Activated T-cell treated with anti-CD3 and anti-CD28 coated beads for 24 hours (primary cell): ENCODE measurements at places on chromosomes 2 and 18.

DNA sequence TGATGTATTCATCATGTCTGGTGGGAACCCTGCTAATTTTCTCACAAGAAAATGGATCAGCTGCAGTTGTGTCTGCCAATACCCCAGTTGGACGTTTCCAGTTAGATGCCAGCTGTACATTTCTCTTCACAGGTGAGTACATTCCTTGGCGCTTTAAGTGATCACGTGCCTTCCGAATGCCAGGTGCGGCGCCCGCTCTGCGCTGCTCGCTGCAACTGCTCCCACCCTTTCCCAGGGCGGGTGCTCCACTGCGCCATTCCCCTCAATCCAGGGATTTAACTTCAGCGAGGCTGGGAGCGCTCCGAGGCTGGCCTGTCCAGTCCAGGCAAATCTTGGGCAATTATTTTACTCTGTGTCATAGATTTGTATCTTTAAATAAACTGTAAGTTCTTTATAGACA, 225.0 kb upstream of the RAB6C start:
- no peak for DNase-seq

- no peak for DNase-seq
Measured at GRCh38 chr2:38911191-38911590, 21.5 kb downstream of the ARHGEF33 start.

GRCh38 chr2:126795656-126796055, 103.0 kb upstream of the TEX51 start:
- no peak for DNase-seq

DNA sequence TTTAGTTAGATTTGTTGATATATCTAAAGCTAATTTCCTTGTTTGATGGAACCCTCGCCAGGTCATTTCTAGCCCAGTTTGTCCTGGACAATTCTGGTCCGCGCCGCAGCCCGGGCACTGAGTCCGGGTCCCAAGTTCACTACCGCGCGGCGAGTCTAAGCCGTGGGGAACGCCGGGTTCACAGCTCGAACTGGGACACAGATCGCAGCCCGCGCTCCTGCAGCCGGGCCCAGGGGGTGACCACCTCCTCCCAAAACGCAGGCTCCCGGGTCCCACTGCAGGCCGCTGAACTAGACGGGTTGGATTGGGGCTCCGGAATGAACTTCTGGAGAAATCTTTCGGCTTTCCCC, 681 bp downstream of the ACADL start:
- no peak for DNase-seq

- no peak for DNase-seq
Measured at GRCh38 chr2:190819840-190820301, 60.8 kb upstream of the GLS start.

DNA sequence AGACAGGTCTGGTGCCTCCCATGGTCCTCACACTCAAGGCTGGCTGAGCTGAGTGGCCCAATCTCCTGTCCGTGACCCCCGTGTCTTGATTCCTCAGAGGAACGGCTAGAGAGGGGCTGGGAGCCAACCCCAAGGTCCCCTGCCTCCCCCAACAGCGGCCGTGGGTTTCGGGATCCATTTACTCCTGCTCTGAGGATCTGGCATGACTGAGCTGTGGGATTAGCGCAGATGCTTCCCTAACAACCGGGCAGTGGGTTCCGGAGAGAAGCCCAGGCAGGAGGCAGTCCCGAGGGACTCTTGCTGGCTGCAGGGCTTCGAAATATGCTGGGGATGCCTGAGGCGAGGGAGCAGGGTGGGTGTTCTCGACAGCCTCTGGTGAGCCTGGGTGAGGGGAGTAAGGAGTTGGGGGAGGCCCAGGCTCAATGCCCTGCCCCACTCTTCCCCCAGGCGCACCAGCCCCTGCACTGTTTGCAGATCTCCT, 18.9 kb downstream of the GPR35 start:
- no peak for DNase-seq

GRCh38 chr2:127233710-127234109, 13.6 kb upstream of the CYP27C1 start:
- no peak for DNase-seq

DNA sequence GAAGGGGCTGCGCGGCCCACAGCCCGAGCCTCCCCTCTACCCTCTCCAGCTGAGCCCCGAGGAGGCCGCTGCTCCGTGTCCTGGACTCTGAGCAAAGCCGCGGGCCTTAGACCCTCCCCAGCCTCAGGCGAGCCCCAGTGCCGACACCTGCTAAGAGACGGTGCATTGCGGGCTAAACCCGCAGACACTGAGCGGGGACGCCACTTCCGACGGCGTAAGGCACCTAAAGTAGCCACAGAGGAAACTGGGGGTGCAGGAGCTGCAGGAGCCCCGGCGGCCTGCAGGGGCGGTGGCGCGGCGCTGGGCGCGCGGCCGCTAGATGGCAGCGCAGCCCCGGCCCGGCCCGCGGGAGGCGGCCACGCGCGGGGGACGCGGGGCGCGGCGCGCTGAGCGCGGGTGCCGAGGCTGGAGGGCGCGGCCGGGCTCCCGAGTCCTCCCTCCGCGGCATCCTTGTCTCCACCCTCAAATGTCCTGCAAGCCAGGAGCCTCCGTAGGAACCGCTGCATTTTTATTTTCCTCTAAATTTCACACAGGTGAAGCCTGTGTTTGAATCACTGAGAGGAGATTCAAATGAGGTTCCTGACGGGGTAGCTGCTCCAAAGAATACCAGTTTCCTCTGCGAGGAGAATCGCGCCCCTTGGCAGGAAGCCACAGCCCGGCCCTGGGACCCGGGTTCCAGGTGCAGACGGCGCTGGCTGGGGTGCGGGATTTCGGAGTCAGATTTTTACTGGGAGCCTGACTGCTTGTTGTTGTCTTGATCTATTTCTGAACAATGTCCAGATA, 650.5 kb downstream of the GALR1 start:
- DNase-seq: peak; percentile 40

- DNase-seq: no peak
Measured at GRCh38 chr2:602571-603359, 74.4 kb downstream of the TMEM18 start.

DNA sequence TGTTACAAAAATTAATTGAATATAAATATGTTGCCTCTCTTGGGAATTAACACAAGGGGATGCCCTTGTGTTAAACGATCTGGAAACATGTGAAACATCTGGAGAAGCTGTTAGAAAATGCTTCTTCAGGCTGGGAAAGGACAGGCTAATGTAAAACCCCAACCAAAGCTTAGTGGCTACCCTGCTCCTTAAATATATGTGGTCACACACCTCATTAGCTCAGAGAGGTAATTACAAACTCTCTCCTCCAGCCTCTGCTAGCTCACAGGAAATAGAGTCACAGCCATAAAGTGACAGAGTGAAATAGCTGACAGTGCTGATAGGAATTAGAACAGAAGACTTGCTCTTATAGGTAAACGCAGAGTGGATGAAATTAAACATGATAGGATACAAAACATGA, 155.9 kb downstream of the RAB3GAP1 start:
- no peak for DNase-seq
